ENCODE measurements at places on chromosomes 4 and X. TPM values are rescaled to one million over a fixed set of nuclear protein-coding genes. Genes with fewer than 3 reads are reported as not detected.

DNA sequence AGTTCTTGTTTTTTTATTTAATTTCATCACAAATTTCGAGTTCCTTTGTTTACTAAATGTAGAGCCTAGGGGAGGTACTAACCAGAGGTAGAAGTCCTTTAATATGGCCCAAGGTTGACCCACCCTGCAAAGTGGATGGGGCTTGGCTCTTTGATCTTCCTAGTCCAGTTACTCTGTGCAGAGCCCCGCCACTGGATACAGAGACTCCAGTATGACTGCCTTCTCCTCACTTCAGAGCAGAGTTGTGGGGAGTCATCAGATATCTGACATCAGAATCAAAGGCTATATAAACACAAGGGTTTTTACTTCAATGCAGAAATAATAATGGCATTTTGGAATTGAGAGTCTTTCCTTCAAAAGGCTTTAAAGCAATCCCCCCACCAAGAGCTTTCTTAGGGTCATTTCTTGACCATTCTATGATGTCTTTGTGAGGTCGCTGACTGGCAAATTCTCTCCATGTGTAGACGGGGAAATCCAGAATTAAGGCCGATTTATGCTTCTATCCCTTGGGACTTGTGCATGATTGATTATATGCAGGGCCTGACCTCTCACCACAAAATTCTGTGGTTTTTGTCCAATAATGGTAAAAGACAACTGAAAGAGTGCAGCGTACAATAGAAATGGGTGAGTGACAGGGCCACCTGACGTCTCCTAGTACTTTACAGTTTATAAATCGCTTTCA lies 88.3 kb upstream of the CITED1 start:
- no peaks in the 10 kb centered on the region for H3K36me3 ChIP-seq
- H3K27ac ChIP-seq = no peak overlapping the region
- H3K4me3 ChIP-seq = no peak overlapping the region
- H3K4me1 ChIP-seq = no peaks in the 10 kb centered on the region
- H3K27me3 ChIP-seq = no peaks in the 10 kb centered on the region
- no peak for DNase-seq

The CDKL2 gene
- 2.4 TPM for total RNA-seq

The MUC7 gene
- not detected for total RNA-seq

GRCh38 chrX:66200855-66201795 lies 37.1 kb downstream of the HEPH start:
- H3K27ac ChIP-seq = no peak overlapping the region
- H3K36me3 ChIP-seq = no peaks in the 10 kb centered on the region
- H3K27me3 ChIP-seq = no peaks in the 10 kb centered on the region

The OTC gene
- total RNA-seq = not detected

- no peaks in the 10 kb centered on the region for H3K27me3 ChIP-seq
- no peaks in the 10 kb centered on the region for H3K4me1 ChIP-seq
- no peak overlapping the region for H3K27ac ChIP-seq
- DNase-seq = no peak
- no peaks in the 10 kb centered on the region for H3K36me3 ChIP-seq
Measured at GRCh38 chr4:38416450-38417014, 247.5 kb upstream of the KLF3 start.
